Left ventricle myocardium superior (tissue), 1 donor: ENCODE measurements at places on chromosomes 7 and 10. TPM values are rescaled to one million over a fixed set of nuclear protein-coding genes. Genes with fewer than 3 reads are reported as not detected.

DNA sequence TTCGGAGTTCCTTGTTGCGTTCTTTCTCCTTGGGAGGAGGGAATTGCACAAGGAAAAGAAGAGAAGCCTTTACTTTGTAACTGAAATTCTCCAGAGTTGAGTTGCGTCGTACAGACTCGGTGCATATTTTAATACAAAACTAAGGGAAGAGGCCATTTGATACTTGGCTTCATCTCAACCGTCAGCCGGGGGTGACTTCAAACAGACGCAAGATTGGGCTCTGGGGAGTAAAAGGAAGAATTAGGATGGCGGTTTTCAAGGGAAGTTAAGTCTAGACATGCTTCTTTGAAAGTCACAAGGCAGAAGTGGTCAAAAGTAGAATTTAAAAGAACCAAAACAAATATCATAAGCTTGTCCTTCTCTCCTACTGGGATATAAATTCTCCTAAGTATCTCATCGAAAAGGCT is 1.6 kb downstream of the PRR15 start:
- no peak for DNase-seq

- no peak for DNase-seq
These were observed 81.8 kb downstream of the COL13A1 start for GRCh38 chr10:69883310-69884023.

GRCh38 chr7:134787064-134787463 is 7.6 kb downstream of the CALD1 start:
- no peak for DNase-seq

- no peak for DNase-seq
These were observed 52.7 kb upstream of the DKK1 start for GRCh38 chr10:52261362-52261761.

RAB18 gene
- total RNA-seq: 124 TPM

DNA sequence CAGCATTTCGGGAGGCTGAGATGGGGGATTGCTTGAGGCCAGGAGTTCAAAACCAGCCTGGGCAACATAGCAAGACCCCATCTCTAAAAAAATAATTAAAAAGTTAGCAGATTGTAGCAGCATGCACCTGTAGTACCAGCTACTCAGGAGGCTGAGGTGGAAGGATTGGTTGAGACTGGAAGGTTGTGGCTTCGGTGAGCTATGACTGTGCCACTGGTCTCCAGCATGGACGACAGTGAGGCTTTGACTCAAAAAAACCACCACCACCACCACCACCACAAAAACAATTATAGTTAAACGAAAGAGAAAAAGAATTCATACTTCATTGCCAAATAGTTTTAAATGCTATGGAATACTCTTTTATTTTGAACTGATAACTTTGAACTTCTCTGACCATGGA is 63.4 kb downstream of the VTI1A start:
- DNase-seq: no peak

LIPN gene
- total RNA-seq: 0.22 TPM

DNA sequence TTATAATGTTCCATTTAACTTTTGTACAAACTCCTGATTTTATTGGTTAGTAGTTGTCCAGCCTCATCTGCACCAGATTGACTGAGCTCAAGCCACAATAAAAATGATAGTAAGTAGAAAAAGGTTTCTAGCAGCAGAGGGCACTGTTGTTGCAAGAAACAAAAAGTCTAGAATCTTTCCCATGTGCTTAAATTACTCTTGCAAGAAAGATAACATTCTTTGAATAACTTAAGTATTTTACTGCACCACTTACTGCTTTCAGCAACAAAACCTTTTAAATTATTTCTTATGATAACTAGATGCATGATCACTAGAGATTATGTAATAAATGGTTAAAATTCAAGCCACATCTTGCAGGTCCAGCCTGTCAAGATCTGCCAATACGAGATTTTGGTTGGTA is 27.0 kb downstream of the LMOD2 start:
- DNase-seq: no peak

DNA sequence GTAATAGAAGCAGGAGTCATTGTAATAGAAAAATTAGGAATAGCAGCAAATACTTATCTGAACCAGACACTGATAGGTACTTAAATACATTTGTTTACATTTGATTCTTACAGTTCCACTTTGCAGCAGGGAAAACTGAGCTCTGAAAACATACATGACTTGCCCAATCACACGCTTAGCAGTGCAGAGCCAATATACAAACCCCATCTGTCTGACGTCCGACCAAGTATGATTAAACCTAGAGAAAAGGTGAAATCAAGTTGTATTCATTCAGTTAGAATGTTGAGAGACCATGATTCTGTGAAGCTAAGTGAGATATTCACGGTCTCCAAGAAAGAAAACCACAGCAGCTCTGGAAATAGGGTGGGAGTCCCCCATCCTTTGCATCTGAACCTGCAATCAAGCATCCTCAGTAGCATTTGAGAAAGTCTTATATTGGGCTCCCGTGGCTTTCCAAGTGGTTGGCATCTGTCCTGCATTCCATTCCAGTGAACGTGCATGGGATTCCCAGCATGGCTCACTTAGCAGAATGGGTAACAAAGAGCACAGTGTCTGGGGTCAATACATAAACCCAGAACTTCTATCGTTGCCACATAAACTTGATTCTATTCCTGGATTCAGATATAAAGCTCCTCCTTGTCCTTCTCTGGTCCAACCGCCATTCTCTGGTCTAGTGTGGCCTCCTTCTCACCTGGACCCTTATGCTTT is 148.7 kb upstream of the RSU1 start:
- DNase-seq: no peak
